Hepatic stellate cell (primary cell): ENCODE measurements at places on chromosomes 16 and 17.

GRCh38 chr16:47160422-47160821, 16.7 kb upstream of the NETO2 start:
- DNase-seq: no peak

- no peak for DNase-seq
These were observed 2.6 kb downstream of the SYNGR2 start for GRCh38 chr17:78170692-78171590.

DNA sequence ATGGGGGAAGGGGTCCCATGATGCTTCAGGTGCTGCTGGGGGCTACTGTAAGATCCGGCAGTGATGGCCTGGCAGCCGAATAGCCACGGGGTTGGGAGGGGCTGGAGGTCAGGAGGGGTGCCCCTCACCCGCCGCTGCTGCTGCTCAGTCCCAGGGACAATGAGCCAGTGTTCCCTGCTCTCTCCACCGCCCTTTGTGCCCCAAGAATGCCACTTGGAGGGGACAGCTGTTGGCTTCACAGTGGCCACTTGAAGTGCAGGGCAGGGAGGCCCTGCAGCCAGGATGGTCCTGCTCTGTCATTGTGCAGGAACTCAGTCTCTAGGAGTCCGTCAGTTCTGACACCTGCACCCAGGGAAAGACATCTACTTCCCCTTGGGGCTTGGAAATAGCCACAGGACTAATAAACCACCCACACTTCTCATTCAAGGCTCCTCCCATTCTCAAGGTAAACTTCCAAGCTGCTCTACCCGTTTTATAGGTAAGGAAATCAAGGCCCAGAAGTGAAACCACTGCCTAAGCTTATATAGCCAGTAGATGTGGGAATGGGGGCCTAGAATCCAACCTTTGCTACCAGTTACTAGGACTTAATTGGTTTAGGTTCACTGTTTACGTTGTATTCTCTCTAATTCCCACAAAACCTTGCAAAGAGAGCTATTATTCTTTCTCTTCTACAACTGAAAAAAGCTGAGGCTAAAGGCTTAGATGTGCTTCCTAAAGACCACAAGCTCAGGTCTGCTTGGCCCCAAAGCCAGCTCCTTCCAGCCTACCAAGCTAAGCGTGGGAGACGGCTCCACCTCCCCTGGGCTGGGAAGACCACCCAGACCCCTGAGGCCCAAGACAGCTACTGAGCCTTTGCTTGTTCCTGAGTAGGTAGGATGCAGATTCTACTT, 6.2 kb upstream of the CPSF4L start:
- DNase-seq: no peak

GRCh38 chr16:77744141-77744540, 21.8 kb downstream of the NUDT7 start:
- no peak for DNase-seq

DNA sequence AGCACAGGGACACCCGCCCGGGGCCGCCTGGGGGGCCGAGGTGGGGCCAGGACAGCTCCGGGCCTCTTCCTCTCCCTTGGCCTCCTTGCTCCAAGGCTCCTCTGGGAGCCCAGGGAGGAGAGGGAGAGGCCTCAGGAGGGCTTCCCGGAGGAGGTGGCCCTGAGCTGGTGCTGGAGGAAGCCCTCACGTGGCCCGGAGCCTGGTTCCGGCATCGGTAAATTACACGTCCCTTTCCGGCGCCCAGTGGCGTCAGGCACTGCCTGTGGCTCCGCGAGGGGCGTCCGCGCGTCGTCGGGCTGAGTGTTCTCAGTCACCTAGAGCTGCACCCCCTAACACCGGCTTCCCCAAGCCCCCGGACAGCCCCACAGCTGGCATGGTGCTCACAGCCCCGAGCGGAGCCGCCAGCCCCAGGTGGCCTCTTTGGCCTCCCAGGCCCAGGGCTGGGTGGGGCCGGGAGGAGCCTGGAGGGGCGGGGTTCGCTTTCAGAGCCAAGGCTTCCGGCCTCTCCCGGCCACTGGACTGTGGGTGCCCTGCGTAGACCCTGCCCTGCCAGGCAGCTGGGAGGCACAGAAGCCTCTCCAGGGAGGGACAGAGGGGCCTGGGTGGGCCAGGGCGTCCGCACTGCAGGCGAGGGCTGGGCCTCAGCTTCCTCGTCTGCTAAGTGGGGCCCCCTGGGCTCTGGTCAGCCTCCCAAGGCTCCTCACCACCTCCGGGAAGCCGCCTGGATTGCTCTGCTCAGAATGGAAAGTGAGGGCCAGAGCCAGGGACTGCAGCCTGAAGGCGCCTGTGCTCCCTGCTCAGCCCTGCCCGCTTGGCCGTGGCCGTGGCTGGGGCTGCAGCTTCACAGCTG, 27.9 kb upstream of the SSTR5 start:
- DNase-seq: no peak

- DNase-seq: no peak
These were observed 9.0 kb downstream of the CRK start for GRCh38 chr17:1447052-1447451.

- DNase-seq: no peak
These were observed 3.7 kb downstream of the GP2 start for GRCh38 chr16:20323591-20324117.

DNA sequence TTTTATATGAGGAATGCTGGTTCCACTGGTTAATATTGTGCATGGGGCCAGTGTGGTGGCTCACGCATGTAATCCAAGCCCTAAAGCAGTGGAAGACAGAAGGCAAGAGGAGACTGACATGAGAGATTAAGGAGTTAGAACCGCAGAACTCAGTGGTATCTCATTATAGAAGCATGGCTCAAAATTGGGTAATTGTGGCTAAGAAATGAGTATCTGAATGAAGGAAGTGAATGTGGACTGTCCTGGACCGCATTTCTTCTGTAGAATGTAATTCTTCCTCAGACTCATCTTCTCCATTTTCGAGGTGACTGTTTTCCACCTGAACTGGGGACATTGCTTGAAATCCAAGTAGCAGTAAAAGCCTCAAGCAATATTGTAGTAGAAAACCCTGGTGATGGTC, 42.6 kb upstream of the CDR2 start:
- DNase-seq: no peak

- no peak for DNase-seq
These were observed 630 bp downstream of the ESRP2 start for GRCh38 chr16:68235108-68235886.

GRCh38 chr17:45385331-45385997, 47.2 kb downstream of the ARHGAP27 start:
- DNase-seq: peak; percentile 87

DNA sequence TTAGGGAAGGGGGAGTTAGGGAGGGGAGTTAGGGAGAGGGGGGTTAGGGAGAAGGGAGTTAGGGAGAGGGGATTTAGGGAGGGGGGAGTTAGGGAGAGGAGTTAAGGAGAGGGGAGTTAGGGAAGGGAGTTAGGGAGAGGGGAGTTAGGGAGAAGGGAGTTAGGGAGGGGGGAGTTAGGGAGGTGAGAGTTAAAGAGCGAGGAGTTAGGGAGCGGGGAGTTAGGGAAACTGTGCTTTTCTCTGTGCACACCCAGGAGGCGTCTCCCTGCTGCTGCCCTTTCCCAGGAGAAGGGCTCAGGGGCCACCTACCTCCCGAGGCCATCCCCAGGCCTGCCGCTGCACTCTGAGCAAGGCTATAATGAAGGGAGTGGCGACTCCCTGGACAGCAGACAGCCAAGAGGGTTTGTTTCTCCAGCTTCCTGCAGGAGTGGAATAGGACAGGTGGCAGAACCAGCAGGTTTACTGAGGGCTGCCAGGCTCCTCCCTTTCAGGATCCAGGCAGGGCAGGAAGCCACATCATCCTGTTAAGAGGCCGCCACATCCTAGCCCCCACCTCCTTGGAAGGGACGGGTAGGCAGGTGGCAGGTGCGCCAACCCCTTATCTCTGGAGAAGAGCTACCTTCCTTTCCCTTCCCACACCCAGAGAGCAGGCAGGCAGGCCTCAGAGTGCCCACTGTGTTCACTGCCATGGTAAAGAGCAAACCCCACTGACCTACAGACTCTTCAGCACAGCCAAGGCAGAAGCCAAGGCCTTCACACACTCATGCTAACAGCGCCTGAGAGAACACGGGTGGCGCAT, 4.3 kb downstream of the CANT1 start:
- no peak for DNase-seq

DNA sequence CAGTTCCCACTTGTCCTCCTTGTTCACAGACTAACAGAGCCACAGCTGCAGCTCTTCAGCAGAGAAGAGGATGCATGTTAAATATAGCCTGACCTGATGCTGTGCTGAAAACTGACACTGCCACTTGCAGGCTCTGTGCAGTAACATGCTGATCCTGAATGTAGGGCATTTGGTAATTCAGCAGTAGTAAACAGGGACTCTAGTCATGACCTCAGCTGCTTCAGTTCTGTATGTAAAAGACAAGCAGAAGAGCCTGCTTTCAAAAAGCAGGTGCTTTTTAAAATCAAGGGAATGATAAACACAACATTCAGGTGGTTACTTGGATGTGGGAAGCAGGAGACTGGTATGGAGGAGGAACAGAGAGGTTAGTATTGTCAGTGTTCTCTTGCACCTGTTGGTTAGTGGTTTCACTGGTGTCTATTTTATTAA, 33.8 kb downstream of the ESRP2 start:
- DNase-seq: no peak

- no peak for DNase-seq
These were observed 167.4 kb upstream of the XYLT1 start for GRCh38 chr16:17638134-17638533.

DNA sequence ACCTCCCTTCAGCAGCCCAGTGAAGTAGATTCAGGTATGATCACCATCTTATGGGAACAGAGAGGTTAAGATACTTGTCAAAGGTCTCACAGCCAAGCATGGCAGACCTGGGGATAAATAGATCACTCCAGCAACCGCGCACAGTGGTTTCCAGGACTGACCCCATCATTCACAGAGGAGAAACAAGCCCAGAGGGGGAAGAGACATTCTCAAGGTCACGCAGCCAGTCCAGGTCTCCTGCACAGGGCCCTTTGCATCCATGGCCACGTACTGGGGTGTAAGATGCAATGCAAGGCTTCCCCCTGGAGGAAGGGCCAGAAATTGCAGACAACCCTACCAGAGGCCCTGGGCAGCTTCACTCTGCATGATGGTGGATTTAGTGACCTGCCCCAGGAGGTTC, 19.9 kb downstream of the TLE7 start:
- DNase-seq: peak; percentile 34

DNA sequence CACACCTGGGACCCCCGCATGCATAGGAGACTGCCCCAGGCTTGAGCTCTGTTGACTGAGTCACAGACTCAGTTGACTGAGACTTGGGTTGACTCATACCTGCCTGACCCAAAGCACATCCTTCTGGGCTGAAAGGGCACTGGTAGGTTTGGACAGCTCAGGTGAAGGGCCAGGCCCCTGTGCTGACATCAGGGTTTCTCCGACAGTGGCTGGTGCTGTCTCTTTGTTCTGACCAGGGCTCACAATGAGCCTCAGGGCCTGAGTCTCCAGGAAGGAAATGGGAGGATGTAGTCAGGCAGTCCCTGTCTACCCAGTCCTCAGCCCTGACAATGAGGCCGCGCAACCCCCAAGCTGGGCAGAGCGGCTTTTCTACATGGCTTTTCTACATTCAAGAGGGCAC, 6.5 kb downstream of the SPNS2 start:
- no peak for DNase-seq

DNA sequence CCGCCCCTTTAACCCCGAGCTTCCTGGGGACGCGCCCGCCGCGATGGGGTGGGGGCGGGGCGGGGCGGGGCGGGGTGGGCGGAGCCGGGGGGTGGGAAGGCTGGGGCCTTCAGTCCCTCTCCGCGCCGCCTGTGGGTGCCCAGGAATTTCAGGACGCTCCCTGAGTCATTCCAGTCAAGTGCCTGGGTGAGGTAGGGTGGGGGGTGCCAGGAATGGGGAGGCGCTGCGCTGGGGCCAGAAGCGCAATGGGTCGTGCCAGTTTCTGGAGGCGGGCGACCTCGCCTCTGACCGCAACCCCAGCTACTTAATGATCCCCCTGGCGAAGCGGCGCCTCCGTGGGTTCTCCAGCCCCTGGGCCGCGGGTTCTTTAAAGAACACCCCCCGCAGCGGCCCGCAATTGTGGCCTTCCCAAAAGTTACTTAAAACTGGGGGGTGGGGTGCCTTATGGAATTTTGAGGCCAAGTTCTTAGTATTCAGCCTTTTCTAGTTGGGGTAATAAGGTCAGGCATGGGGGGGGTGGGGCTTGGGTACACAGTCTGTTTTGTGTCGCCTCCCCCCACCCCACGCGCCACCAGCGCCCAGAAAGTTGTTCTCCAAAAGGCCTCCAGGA, 826 bp upstream of the GSE1 start:
- peak; percentile 99 for DNase-seq

- DNase-seq: no peak
These were observed 12.2 kb downstream of the ABCC1 start for GRCh38 chr16:15961571-15962090.

- no peak for DNase-seq
These were observed 38.9 kb downstream of the LGALS9 start for GRCh38 chr17:27669850-27670249.

DNA sequence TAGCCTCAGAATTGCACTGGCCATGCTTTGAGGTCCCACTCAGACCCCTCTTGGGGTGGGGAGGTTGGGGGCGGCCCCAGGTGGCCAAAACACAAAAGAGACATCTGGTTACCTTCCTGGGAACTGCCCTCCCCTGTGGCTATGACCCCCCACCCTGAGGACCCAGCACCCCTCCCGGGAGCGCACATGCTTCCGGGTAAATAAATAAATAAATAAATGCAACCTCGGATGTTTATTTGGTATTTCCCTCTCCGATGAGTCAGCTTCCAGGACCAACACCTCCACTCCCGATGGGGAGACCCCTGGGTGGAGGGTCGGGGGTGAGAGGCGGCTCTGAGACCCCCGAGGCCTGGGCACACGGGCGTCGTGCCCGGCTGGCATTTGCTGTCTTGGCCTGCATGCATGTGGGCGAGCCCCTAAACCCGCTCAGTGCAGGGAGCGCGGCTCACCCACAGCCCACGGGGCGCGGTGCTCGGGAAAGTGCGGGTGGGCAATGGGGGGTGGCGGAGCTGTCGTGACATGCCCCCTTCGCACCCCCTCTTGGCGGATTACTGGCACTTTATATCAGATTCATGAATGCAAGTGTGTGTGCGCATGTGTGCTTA, 84.3 kb upstream of the CREBBP start:
- DNase-seq: no peak

DNA sequence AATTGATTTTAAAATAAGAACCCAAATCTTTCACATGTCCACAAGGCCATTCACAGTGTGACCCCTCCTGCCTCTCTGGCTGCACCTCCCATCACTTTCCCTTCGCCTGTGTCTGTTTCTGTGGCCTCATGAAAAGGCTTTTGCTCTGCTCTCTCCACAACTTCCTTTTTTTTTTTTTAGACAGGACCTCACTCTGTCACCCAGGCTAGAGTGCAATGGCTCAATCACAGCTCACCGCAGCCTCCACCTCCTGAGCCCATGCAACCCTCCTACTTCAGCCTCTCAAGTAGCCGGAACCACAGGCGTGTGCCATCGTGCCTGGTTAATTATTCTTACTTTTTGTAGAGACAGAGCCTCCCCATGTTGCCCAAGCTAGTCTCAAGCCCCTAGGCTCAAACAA, 197.1 kb downstream of the ABCC12 start:
- DNase-seq: no peak
